ENCODE measurements at places on chromosomes 3 and 15.

- no peak for DNase-seq
Observed at GRCh38 chr15:96321639-96322535, 8.6 kb upstream of the NR2F2 start.

- no peak for DNase-seq
Observed at GRCh38 chr3:39445927-39446326, 21.6 kb upstream of the MOBP start.

DNA sequence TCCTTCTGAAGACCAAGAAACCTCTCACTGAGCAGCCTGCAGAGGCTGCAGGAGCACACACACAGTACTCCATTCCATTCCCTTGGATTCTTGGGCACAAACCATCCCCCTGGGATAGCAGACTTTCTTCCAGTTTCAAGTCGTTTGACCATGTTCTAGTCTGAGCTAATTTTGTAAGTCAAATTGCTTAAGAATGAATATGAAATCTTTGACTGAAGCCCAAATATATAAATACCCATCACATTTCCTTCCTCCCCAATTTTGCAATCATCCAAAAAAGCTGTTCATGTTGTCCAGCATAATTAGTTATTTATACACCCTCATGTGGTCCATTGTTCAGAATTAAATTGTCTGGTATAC lies 231.2 kb upstream of the TPRG1 start:
- DNase-seq = peak; percentile 64

DNA sequence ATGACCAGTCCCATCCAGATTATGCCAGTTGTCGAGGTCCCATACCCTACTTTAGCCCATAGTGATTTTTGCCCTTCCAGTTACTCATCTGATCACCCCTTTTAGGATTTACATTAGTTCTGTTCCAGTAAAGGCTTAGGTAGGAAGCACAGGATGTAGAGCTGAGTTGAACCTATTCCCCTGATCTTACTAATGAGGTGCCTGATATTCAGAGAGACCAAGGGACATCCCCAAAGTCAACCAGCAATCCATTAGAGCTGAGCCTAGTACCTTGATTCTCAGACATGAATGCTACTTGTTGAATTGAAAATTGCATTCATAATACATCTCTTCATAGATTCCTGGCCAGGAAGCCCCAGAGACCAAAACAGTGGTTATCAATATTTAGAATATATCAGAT lies 24.7 kb downstream of the CTDSPL start:
- DNase-seq = no peak

DNA sequence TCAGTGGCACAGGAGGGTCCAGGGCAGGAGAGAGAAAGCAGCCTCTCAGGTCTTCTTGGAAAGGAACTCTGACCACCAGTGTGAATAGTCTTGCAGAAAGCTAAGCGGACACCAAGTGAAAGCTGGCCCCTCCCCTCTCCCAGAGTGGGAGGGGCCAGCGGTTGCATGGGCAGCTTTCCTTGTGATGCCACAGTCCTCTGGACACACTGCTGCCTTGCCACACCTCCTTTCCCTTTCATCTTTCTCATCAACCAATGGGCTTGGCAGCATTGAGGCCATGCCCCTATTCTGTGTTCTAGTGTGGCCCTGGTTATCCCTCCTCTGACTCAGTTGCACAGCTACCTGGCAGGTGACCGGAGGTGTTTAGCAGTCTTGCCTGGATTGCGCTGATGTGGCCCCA lies 49.7 kb upstream of the GOLGA6B start:
- no peak for DNase-seq

DNA sequence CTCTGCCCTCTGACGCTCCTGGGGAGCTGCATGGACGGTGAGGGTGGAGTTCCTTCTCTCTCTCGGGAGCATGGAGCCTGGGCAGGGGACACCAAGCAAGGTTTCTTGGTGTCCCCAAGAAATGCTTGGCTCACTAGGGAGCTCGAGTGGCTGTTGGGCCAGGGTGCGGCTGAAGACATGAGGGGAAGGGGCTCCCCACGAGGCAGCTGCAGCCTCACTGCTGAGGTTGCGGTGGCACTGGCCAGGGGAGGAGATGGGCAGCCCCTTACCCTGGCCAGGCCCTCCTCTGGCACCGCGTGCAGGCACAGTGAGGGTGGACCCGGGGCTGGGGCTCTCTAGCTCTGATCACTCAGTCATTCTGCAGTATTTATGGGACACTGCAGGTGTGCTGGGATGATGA lies 43.5 kb upstream of the SLC41A3 start:
- peak; percentile 4 for DNase-seq

DNA sequence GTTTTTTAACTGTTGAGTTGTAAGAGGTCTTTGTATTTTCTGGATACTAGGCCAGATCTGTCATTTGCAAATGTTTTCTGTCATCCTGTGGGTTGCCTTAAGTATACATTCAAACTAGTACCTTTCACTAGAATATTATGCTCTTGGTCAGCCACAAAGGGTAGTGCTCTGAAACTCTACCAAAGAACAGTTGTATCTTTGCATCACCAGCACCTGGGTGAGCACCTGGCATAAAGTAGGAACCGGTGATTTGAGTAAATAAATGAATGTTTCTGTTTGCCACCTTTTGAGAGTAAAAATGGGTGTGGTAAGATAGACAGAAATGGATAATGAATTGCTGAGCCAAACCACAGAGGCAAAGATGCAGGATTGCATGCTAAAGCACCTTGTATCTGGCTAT lies 98.7 kb downstream of the SLCO3A1 start:
- no peak for DNase-seq

DNA sequence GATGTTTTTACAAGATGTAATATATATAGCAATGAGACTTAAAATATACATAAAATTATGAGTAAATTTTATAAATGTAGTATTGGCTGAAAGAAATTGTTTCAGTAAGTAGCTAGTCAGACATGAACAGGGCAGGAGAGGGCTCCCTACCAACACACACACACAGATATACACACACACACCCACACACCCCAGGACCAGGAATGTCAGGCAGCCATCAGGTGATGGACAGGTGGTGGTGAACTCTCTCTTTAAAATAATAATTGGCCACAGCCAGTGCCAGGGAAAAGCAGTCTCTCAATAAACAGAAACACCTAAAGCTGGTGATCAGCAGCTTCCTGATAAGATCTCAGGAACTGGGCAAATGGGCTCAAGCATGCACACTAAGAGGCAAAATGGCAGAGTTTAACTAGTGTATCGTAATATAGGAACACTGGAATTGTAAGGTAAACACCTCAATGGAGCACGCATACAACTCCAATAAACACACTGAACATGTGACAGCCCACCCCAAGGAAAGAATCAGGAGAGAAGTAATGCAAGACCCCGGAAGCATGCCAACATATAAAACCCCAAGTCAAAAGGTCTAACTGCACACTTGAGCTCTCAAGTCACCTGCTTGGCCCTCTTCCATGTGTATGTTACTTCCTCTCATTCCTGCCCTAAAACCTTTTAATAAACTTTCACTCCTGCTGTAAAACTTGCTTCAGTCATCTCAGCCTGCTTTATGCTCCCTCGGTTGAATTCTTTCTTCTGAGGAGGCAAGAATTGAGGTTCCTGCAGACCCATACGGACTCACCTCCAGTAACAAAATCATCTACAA lies 1034.1 kb upstream of the SEMA6D start:
- no peak for DNase-seq

DNA sequence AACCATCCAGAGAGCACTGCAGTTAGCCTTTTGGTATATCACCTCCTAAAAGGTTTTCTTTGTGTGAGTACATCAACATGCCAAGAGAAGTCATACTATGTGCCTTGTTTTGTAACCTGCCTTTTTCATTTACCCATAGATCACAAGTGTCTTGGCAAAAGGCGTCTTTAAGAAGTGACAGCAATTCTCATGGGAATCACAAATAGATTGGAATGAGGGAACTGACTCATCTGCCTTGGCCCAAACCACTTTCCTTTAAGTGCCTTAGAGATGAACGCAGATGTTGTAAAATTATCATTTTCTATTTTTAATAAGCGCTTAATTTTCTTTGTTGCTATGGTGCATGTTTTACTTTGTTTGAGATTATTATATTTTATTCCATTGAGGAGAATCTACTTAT lies 20.7 kb upstream of the POMGNT2 start:
- DNase-seq = no peak

Data from gastrocnemius medialis (tissue), 4 donors.